ENCODE measurements at places on chromosomes 4 and X.

DNA sequence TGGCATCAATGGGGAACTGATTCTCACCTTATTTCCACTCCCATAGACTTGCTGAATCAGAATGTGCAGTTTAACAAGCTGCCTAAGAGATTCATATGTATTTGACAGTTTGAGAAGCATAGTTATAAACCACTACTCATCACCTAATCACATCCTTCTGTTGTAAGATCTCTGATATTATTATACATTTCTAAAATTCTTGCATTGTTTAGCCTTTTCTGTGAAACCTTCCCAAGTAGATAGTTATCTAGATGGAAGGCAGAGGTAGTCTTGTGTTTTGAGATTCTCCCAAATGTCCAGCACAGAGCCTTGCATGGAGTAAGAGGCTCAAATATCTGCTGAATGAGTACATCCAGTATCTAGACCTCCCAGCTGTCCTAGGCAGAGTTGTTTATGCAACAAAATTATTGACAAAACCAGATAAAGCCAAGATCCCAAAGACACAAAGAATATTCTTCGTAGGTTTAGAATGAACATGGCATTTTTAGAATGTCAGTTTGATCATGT, 227.3 kb downstream of the KDR start:
- DNase-seq, result no peak

- peak; percentile 51 for DNase-seq
Observed at GRCh38 chr4:47032405-47033106, 1.2 kb downstream of the GABRB1 start.

- no peak for DNase-seq
Observed at GRCh38 chr4:26104056-26104685, 190.2 kb downstream of the SMIM20 start.

DNA sequence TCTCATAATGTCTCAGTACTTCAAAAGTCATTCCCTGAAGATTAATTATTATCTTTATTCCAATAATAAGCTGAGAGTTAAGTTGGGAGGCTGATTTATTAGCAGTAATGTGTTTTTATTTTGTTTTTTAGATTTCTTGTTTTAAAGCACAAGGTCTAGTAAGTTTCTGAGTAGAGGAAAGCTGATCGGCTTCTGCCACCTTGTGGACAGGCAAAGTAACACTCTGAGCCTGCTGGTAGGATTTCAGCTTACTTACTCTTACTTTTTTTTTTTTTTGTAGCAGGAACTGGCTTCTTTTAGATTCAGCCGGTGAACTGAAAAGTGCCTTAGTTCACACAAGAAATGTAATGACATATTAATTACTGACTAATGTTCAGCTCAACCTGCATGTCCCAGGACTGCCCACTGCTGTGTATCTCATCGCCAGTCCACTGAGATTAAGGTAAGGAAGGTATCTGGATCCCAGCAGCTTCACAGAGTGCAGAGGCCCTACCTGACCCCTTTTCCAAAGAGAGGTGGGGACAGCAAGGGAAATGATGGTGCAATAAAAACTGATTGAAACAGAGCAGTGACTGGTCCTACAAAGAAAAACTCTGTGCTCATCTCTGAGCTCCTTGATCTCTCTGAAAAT, 126.5 kb downstream of the ADGRA3 start:
- DNase-seq, result peak; percentile 31

- DNase-seq, result no peak
Observed at GRCh38 chrX:100677611-100678181, 33.7 kb downstream of the SRPX2 start.

GRCh38 chr4:70722199-70722791, 531 bp downstream of the RUFY3 start:
- DNase-seq, result peak; percentile 55

DNA sequence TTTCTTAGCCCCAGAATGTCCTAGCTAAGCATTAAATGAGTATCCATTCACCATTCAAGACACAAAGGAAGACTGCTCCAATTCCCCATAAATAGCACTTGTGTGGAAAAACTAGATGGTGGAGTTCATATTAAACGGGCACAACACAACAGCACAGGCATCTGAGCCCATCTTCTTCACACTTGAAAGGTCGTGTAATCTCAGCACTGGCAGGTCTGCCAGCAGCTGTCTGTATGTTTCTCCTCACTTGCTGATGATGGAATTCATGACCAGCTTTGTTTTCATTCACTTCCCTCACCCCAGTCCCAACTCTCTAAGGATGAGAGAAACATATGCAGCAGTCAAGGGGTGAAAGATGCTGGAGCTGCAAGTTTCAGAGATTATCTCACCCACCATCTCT, 148.7 kb downstream of the AFAP1 start:
- DNase-seq, result no peak

GRCh38 chr4:152976212-152976761, 40.2 kb downstream of the FHDC1 start:
- DNase-seq, result no peak

DNA sequence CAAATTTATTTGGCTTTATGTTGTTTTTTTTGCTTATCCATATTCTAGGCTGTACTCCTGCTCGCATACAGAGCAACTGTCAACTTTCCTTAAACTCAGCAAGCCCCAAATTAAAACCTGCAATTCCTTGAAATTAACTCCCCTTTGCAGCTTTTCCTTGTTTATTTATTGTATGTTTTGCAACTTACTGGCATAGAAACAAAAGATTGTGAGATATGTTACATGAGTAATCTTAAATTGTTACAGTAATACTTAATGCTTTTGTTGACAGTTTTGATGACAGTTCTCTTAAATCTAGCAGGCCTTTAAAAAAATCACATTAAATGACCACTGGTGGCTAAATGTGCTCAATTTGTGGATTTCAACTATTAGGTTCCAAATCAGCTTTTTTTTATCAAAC, 4.5 kb downstream of the DDX3X start:
- peak; percentile 2 for DNase-seq

GRCh38 chrX:70134116-70134477, 850 bp downstream of the IGBP1 start:
- no peak for DNase-seq

GRCh38 chrX:24846550-24847150, 152.9 kb downstream of the POLA1 start:
- no peak for DNase-seq

DNA sequence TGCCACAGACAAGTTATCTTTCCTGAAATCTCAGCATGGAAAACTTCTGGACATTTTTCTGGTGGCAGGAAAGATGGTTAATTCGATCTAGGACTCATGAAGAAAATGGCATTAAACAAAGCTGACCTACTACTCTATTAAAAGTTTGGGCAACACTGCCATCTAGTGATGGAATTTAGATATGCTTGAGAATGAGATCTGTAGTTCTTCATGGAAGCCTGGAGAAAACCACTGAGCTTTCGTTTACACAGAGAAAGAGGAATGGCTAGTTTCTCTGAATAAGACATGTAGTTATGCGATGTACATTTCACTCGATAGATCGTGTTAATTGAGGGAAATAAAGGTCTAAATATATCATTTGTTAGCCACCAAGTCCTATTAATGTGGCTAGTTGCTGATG, 51.7 kb upstream of the CHRDL1 start:
- peak; percentile 45 for DNase-seq

- DNase-seq, result no peak
Observed at GRCh38 chrX:149949743-149950436, 11.6 kb upstream of the EOLA2 start.

- no peak for DNase-seq
Observed at GRCh38 chr4:184447664-184448063, 26.7 kb downstream of the IRF2 start.

- no peak for DNase-seq
Observed at GRCh38 chr4:27779827-27780226, 919.2 kb downstream of the STIM2 start.

GRCh38 chrX:106170318-106170717, 2.2 kb downstream of the PWWP3B start:
- DNase-seq, result no peak

GRCh38 chrX:150080497-150080896, 142.2 kb upstream of the EOLA2 start:
- no peak for DNase-seq

- no peak for DNase-seq
Observed at GRCh38 chr4:181524499-181524898, 718.7 kb upstream of the TENM3 start.

GRCh38 chr4:152138451-152138850, 377.6 kb upstream of the GATB start:
- DNase-seq, result peak; percentile 37

- DNase-seq, result no peak
Observed at GRCh38 chr4:24973747-24974601, 56.8 kb downstream of the LGI2 start.

DNA sequence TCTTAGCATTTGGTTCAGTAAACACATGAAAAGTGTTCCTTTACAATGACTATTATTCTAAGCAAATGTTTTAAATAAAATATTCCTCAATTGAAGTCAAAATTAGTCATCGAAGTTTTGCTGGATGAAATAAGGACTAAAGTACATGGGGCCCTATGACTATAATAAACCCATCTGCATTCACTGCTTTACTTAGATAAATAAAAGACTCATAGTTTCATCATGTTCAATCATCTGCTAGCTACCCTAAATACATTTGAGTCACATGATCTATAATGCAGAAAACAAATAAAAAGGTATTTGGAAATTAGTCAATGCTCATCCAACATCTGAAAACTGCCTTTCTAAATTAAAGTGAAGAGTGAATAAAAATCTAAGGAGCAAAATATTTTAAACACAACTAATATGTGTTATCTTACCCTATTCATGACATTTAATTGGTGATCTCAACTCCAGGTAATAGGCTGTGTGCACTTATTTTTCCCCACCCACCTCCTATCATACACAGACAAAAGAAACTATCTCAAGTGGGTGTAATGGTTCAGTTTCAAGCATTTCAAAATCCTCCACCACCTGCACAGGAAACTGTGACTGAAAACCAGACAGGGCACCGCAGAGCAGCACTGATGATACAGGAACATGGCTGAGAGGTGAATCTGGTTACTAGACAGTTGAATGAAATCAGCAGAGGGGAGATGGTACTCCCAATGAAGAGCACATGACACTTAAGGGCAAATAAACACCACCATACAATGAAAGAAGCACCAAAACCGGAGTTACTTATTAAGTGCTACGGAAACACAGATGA, 78.6 kb downstream of the CAMK2D start:
- peak; percentile 79 for DNase-seq

DNA sequence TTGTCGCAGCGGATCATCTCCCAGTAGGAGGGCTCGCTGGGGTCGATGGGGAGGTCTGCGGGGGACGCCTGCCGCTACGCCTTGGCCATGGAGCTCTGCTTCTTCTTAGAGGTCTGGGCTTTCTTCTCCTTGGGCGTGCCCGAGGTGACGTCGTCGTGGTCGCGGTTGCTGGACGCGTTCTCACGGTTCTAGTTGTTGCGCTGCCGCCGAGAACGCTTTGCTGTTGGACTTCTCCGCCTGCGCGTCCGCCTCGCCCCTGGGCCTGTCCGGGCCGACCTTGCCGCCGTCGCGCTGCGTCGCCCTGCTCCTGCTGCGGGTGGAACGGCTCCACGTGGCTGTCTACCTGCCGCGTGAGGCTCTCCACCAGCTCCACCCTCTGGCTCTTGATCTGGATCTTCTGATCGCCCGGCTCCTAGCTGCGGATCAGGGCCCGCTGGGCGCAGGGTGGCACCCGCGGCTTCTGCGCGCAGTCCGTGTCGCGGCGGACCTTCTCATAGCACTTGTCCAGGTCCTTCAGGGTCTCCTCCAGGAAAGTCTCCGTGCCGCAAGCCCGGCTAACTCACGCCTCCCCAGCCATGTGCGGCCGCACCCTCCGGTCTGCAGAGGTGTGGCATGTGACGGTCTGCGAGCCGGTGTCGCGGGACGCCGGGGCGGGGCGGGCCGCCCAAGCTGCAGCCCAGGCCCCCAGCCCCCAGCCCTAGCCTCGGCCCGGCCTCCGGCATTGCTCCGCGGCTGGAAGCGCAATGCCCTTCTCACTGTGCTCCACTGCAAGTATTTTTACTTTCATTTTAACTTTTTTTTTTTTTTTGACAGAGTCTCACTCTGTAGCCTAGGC, 40.5 kb upstream of the OGT start:
- peak; percentile 52 for DNase-seq

DNA sequence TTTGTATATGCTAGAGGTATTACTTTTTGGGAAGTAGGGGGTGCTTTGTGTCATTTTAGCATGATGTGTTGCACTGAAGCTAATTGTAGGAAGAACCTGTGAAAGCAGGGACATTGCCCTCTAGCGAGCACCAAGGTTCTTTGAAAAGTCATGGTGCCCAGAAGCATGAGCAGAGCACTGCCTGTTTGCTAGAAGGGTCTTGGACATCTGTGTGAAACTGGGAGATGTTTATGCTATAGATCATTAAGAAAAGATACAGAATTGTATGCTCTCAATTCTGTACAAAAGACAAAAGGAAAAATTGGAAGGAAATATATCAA, 14.7 kb downstream of the GRPR start:
- no peak for DNase-seq

DNA sequence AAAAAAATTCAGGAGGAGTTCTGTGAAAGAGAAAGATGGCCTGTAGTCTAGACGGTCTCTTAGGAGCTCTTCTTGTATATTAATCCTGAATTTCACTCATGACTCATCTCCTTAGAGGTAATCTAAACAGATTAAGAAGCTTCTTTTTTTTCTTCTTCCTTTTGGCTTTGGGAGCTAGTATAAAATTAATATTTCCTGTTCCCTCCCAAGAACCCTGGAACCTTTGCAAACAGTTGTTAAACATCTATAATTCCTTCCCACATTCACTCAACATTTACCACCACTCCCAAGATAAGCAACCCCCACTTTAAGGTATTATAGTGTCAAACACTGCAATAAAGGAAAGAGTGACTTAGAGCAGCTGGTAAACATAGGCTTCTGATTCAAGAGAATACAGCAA, 146.4 kb upstream of the EDNRA start:
- DNase-seq, result no peak

DNA sequence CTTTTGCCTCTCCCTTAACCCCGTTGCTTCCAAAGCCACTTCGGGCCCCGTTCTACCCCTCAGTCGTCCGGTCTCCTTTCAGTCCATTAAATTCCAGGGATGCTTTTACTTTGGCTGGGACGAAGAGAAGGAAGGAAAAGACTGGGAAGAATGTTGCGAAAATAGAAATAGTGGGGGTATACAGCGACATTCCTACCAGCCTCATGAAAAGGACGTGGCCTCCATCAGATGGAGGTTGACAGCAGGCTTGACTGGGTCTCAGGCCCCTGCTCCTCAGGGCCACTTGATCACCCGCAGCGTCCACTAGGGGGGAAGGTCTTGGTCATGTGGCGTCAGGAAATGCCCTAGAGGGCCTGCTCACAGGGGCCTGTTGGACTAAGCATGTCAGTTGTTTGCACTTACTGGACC, 657 bp upstream of the ANKRD50 start:
- DNase-seq, result peak; percentile 13

DNA sequence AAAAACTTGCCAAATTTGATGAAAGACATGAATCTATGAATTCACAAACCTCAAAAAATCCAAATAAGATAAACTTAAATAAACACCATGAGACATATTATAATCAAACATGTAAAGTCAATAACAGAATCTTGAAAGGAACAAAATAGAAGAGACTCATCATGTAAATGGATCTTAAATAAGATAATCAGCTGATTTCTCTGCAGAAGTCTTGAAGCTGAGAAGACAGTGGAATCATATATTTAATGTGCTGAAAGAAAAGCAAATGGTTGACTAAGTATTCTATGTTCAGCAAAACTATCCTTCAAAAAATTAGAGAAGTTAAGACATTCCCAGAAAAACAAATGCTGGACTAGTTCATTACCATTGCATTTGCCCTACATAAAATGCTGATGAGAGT, 215.7 kb upstream of the SPIN4 start:
- DNase-seq, result no peak
